ENCODE measurements at places on chromosomes 13 and 19.

DNA sequence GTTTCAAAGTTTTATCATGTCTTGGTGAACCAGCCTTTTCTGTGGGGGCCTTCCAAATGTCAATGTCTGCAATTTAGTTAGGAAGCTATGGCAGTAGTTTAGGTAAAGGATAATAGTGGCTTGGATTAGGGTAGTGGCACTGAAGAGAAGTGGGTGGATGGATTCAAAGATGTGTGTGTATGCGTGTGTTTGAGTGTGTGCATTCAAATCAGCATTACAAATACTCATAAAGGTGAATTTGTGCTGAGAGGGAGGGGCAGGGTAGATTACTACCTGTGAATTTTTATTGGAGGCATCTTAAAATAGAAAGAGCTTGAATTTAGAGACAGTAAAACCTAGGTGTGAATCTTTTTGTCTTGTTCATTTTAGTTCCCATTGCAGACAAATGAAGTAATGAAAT lies 16.9 kb downstream of the NDFIP2 start:
- DNase-seq = no peak
- H3K36me3 ChIP-seq = peaks cover 5% of the 10 kb centered on the region
- peaks cover 67% of the 10 kb centered on the region for H3K4me1 ChIP-seq
- no peak overlapping the region for H3K27ac ChIP-seq
- peaks cover 4% of the 10 kb centered on the region for H3K27me3 ChIP-seq

GRCh38 chr19:38388349-38389100 lies at the start of gene SPRED3:
Gene SPRED3 (plus strand): TSS chr19:38388697. CDS start chr19:38390303, 1,606 bp downstream.
- no peak for DNase-seq
- no peaks in the 10 kb centered on the region for H3K36me3 ChIP-seq
- peaks cover 22% of the 10 kb centered on the region for H3K27me3 ChIP-seq
- H3K4me1 ChIP-seq = peaks cover 22% of the 10 kb centered on the region
- H3K4me3 ChIP-seq = peak within 1 kb of the TSS; percentile 96
- H3K27ac ChIP-seq = peak within 1 kb of the TSS; percentile 28

- peaks cover 41% of the 10 kb centered on the region for H3K27me3 ChIP-seq
- H3K4me3 ChIP-seq = no peak overlapping the region
- H3K27ac ChIP-seq = no peak overlapping the region
- H3K36me3 ChIP-seq = no peaks in the 10 kb centered on the region
- DNase-seq = no peak
Measured at GRCh38 chr13:50675651-50676050, 167.8 kb downstream of the DLEU7 start.

- peak within 1 kb of the TSS; percentile 35 for H3K4me3 ChIP-seq
- H3K27me3 ChIP-seq = peaks cover 33% of the 10 kb centered on the region
- peaks cover 4% of the 10 kb centered on the region for H3K36me3 ChIP-seq
- H3K27ac ChIP-seq = no peak within 1 kb of the TSS
- no peak for DNase-seq
Measured at GRCh38 chr19:51064534-51065220, at the start of gene KLK13. Gene KLK13 (minus strand): TSS chr19:51065092. CDS start chr19:51065067, 25 bp downstream.

GRCh38 chr19:50803633-50804419 lies 13.6 kb downstream of the ACP4 start:
- DNase-seq = no peak
- H3K4me3 ChIP-seq = peak overlapping the region; percentile 93
- peaks cover 33% of the 10 kb centered on the region for H3K4me1 ChIP-seq

DNA sequence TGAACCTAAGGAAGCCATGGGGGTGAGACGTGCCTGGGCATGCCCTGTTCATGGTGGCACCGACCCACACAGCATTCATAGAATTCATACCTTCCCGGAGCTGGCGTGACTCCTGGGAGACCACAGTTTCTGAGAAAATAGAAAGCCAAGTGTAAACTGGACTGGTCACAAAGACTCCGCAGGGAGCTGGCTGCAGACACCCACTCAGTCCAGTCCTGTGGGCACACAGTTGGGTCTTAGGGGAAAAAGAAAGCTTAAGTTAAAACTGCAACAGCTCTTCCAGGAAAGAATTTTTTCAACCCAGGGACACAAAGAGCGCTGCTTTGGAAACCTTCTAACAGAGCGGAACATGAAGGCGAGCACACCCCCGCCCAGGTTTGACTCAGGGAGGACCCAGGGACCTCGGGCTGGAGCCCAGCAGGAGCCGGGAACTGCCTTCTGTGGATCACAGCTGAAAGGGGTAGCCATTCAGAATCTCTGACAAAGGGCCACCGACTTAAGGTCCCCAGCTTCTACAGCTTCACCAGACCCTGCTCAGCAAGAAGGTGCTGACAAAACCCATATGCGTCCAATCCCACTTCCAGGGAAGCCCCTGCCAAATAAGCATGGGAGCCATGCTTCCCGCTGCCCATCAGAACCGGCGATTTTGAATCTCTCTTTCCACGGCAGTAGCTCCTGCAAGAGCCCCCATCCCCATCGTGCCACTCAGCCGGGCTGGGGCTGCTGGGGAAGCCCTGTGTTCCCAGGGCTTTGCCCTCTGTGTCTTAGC lies 183.7 kb downstream of the COL4A1 start:
- H3K27ac ChIP-seq = no peak overlapping the region
- H3K27me3 ChIP-seq = peaks cover 27% of the 10 kb centered on the region
- no peaks in the 10 kb centered on the region for H3K4me1 ChIP-seq
- no peak overlapping the region for H3K4me3 ChIP-seq
- H3K36me3 ChIP-seq = no peaks in the 10 kb centered on the region
- no peak for DNase-seq

DNA sequence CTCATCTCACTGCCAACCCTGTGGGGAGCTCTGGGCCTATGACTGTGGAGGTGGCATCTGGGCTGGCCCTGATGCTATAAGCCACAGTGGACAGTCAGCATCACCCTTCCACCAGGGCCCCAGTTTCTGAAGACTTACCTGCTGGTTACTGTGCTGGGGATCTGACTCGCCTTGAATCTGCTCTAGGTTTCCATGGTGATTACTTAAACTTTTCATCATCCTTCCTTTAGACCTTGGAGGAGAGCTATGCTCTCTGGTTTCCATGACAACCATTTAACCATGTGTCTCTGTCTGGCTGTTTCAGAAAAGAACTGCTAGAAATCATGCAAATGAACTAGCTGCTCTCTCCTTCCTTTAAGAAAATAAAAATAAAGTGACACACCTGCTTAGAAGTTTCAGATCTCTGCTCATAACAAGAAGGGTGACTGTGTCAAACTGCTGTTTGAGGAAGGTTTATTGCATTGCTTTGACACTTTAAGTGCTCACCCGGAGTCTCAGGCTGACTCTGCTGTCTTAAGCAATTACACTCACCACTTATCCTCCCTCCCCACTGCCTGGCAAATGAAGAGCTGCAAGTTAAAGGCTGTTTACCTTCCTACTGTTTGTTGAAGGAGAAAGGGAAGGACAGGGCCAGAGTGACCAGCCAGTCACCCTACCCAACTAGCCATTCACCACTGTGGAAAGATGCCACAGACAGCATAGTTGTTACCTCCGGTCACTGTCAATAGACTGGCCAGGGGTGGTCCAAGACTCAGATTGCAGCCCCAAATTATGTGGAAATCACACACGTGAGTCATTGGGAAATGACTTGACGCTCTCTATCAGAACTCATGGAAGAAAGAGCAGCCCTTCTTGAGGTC lies 87.6 kb downstream of the HSPH1 start:
- H3K27me3 ChIP-seq = peaks cover 16% of the 10 kb centered on the region
- H3K4me3 ChIP-seq = no peak overlapping the region

DNA sequence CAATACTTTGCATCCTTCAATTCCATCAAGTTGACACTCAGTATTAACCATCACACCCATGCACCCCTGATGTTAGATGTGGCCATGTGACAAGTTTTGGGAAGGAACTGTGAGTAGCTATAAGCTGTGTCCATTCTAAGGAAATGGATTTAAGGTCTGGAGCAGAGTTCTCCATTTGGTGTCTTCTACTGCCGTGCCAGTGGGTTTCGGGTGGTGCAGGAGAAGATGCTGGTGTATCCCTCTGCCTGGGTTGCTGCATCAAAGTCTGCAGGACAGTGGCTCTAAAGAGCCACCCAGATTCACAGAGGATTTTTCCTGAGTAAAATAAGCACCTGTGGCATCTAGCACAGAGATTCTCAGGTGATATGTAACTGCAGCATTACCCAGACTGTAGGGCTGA lies 105.7 kb upstream of the IRS2 start:
- H3K27ac ChIP-seq = no peak overlapping the region
- no peaks in the 10 kb centered on the region for H3K27me3 ChIP-seq
- H3K4me3 ChIP-seq = no peak overlapping the region
- H3K4me1 ChIP-seq = no peaks in the 10 kb centered on the region
- no peaks in the 10 kb centered on the region for H3K36me3 ChIP-seq

DNA sequence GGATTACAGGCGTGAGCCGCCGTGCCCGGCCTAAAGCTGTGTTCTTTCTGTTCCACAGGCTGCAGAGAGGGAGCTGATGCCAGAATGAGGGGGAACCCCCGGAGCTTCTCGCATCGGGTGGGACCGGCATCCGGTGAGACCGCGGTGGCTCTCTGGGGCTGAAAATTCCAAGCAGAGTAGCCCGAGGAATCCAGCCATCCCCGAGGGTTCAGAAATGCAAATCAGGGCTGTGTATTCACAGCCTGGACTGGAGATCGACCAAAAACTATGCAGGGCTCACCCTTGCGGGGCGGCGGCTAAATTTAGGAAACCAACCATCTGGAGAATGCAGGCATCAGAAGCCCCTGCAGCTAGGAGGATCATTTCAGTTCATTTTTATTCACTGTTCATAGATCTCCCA lies 99.2 kb downstream of the GNG7 start:
- no peaks in the 10 kb centered on the region for H3K36me3 ChIP-seq
- DNase-seq = no peak
- H3K4me3 ChIP-seq = peak overlapping the region; percentile 1
- H3K27ac ChIP-seq = peak overlapping the region; percentile 38
